ENCODE measurements at places on chromosomes 16 and 17. TPM values are rescaled to one million over a fixed set of nuclear protein-coding genes. Genes with fewer than 3 reads are reported as not detected.

Gene KRT33A
- not detected for total RNA-seq

Gene KRTAP9-9
- not detected for total RNA-seq

Gene HCFC1R1
- 18.9 TPM for total RNA-seq

Gene SYT17
- 10.6 TPM for total RNA-seq

Gene TNFSF12
- total RNA-seq, result not detected

Gene AURKB
- 108 TPM for total RNA-seq

Gene DRC3
- 0.89 TPM for total RNA-seq

Gene KLHL10
- total RNA-seq, result not detected

DNA sequence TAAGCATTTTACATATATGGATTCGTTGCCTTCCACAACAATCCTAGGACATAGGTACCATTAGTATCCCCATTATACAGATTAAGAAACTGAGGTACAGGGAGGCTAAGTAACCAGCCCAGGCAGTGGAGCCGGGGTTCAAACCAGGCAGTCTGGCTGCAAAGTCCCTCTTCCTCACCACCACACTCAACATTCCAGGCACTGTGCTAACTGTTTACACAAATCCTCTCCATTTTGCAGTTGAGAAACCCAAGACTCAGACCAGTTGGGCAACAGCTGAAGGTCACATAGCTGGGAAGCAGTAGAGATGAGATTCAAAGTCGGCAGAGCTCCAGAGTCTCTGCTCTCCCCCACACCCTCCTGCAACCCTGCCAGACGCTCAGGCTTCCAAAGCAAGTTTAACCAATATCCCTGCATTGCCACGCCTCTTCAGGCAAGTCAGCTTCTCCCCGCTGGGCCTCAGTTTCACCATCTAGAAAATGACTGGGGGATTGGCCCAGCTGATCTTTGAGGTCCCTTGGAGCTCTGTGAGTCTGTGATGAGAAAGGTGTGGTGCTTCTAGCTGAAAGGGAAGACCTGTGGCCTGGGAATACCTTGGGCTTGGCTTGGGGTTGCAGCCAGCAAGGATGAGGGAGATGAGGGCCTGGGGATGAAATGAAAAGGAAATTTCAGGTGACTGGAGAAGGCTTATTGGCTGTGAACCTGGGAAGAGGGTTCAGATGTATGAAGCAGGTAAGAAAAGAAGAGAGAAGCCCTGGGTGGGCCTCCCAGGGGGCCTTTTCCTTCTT lies 14.0 kb downstream of the CCR7 start:
- peak; percentile 56 for DNase-seq
- no peaks in the 10 kb centered on the region for H3K27me3 ChIP-seq
- H3K4me1 ChIP-seq, result peaks cover 68% of the 10 kb centered on the region
- H3K36me3 ChIP-seq, result no peaks in the 10 kb centered on the region

DNA sequence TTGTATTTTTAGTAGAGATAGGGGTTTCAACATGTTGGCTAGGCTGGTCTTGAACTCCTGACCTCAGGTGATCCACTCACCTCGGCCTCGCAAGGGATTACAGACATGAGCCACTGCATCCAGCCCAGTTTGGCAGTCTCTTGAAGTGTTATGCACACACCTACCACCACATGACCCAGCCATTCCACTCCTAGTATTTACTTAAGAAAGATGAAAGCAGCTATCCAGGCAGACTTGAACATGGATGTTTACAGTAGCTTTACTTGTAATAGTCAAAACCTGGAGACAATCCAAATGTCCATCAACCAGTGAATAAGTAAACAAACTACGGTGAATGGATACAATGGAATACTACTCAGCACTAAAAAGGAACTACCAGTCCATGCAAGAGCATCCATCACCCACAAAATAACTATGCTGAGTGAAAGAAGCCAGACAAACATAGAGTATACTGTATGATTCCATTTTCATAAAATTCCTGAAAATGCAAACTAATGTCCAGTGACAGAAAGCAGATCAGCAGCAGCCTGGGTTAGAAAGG lies 37.8 kb upstream of the RASD1 start:
- H3K4me3 ChIP-seq, result no peak overlapping the region
- no peaks in the 10 kb centered on the region for H3K27me3 ChIP-seq
- no peaks in the 10 kb centered on the region for H3K36me3 ChIP-seq
- peaks cover 25% of the 10 kb centered on the region for H3K4me1 ChIP-seq

- no peaks in the 10 kb centered on the region for H3K27me3 ChIP-seq
- H3K4me1 ChIP-seq, result no peaks in the 10 kb centered on the region
- no peak overlapping the region for H3K27ac ChIP-seq
- no peaks in the 10 kb centered on the region for H3K36me3 ChIP-seq
- DNase-seq, result no peak
- H3K4me3 ChIP-seq, result no peak overlapping the region
These were observed 10.3 kb upstream of the ITGAX start for GRCh38 chr16:31344712-31345111.

DNA sequence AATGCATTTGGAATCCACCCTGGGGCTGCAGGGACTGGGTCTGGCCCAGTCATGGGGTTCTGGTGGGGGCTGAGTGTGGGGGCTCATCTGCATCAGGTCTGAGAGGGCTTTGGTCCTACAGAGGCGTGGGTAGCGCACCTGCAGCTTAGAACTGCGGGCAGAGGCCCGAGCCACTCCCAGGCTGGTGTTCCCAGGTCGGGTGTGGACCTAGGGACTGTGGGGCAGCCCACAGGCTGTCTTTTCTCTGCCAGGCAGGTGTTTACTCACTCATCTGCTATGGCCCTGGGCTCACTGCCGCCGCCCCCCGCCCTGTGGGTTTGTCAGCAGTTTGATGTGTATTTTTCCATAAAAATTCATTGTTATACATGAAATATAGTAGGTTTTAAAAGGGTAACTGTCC lies 27.0 kb upstream of the DOC2B start:
- H3K36me3 ChIP-seq, result no peaks in the 10 kb centered on the region
- H3K27ac ChIP-seq, result no peak overlapping the region
- no peaks in the 10 kb centered on the region for H3K27me3 ChIP-seq

- H3K27ac ChIP-seq, result no peak overlapping the region
- H3K27me3 ChIP-seq, result no peaks in the 10 kb centered on the region
These were observed 5.3 kb upstream of the ZNF689 start for GRCh38 chr16:30615358-30616091.

- H3K4me3 ChIP-seq, result no peak overlapping the region
- no peak overlapping the region for H3K27ac ChIP-seq
- H3K4me1 ChIP-seq, result no peaks in the 10 kb centered on the region
- no peaks in the 10 kb centered on the region for H3K36me3 ChIP-seq
- H3K27me3 ChIP-seq, result peaks cover 15% of the 10 kb centered on the region
These were observed 601.5 kb upstream of the SOX9 start for GRCh38 chr17:71519285-71519684.

DNA sequence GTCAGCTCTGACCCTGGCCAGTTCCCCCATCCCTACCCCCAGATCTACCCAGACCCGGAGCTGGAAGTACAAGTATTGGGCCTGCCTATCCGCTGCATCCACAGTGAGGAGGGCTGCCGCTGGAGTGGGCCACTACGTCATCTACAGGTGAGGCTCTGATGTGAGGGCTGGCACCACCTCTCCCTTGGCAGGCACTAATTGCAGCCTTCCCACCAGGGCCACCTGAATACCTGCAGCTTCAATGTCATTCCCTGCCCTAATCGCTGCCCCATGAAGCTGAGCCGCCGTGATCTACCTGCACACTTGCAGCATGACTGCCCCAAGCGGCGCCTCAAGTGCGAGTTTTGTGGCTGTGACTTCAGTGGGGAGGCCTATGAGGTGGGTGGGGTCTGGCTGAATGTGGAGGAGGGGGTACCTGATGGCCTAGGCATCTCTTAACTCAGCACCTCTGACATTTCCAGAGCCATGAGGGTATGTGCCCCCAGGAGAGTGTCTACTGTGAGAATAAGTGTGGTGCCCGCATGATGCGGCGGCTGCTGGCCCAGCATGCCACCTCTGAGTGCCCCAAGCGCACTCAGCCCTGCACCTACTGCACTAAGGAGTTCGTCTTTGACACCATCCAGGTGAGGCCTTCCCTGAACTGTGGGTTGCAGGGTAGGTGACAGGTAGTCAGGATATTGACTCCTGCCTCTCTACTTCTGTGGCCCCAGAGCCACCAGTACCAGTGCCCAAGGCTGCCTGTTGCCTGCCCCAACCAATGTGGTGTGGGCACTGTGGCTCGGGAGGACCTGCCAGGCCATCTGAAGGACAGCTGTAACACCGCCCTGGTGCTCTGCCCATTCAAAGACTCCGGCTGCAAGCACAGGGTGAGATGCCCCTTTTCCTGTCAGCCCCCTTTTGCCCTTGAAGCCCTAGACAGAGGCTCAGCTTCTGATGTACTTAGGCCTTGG lies 4.3 kb downstream of the TRAF4 start:
- H3K27ac ChIP-seq, result no peak overlapping the region
- DNase-seq, result no peak
- peaks cover 63% of the 10 kb centered on the region for H3K36me3 ChIP-seq
- no peaks in the 10 kb centered on the region for H3K27me3 ChIP-seq
- H3K4me1 ChIP-seq, result peaks cover 18% of the 10 kb centered on the region

DNA sequence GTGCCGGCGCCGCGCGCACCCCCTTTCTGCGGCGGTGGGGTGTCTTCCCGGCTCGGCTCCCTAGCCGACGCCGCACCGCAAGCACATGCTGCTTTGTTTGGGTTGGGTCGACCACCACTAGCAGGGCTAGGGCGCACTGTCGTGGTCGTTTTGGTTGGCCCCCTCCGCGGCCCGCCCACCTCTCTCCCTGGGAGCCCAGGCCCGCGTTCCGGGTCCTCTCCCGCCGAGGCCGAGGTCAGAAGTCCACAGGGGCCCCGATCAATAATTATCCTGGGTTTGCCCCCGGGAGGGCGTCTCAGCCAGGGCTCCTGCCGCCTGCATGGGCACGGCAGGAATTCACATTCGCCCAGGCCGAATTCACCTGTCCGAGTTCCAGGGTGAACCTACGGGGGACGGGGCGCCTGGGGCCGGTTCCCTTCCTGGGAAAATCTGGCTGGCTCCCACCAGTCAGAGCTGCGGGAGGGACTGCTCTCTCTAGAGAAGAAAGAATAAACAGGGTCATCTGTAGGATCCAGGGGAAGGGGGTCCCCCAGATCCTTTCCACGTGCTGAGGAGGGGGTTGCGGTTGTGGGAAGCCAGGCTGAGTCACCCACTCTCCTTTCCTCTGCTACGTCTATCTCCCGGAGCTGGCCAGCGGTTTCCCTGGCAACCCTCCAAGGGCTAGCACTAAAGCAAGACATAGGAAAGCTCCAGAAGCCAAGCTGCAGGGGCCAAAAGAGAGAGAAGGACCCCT lies 584 bp upstream of the STAT5B start:
- peak overlapping the region; percentile 88 for H3K4me3 ChIP-seq
- peaks cover 10% of the 10 kb centered on the region for H3K27me3 ChIP-seq
- no peak overlapping the region for H3K27ac ChIP-seq
- H3K4me1 ChIP-seq, result peaks cover 15% of the 10 kb centered on the region
- peak; percentile 71 for DNase-seq

DNA sequence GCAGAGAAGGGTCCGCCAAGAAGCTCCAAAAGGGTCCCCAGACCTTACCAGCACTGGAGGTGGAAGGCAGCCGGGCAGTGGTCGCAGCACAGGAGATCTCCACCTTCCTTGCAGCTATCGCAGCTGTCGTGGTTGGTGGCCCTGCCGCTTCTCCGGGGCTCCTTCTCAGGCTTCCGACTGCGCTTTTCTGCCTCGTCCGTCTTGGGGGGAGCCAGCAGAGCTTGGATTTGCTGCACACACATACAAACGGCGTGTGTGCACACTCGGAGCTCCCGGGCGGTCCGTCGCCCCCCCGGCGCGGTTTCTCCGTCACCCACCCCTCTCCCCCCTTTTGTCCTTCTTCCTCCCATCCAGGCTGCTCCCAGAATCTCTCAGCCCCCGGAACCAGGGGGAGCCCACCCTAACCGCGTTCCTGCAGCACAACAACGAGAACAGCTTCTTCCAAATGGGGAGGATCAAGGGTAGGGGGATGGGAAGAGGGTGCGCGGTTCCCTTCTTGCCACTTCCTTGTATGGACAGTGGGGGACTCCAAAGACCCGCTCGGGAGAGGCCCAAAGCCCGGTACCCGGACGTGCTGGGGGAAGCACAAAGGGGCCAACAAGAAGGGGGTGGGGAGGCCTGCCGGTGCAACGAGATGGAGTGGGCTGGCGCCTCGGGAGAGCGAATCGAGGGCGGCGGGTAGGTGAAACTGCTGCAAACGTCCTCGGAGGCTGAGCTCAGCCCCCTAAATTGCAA lies 1.1 kb downstream of the PHF12 start:
- DNase-seq, result peak; percentile 69
- peaks cover 21% of the 10 kb centered on the region for H3K36me3 ChIP-seq
- peak overlapping the region; percentile 64 for H3K27ac ChIP-seq

- no peak for DNase-seq
- H3K4me3 ChIP-seq, result no peak overlapping the region
- peaks cover 16% of the 10 kb centered on the region for H3K4me1 ChIP-seq
- peaks cover 14% of the 10 kb centered on the region for H3K27me3 ChIP-seq
- no peak overlapping the region for H3K27ac ChIP-seq
These were observed 12.3 kb upstream of the PKMYT1 start for GRCh38 chr16:2992383-2993081.

DNA sequence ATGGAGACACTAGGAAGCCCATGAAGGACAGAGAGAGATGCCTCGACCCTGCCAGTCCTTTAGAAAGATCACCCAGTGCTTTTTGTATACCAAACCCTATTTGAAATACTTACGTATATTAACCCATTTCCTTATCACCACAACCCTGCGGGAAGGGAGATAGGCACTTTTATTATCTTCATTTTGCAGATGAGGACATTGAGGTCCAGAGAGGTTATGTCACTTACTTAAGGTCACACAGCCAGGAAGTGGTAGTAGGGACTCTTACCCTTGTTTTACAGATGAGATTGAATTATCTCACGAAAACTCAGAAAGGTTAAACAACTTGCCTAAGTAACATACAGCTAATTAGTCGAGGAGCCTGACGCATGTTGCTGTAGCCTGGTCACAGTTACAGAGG lies 38.2 kb downstream of the IL4R start:
- H3K27me3 ChIP-seq, result no peaks in the 10 kb centered on the region
- H3K4me1 ChIP-seq, result no peaks in the 10 kb centered on the region
- no peak overlapping the region for H3K27ac ChIP-seq
- DNase-seq, result no peak
- peaks cover 87% of the 10 kb centered on the region for H3K36me3 ChIP-seq

GRCh38 chr16:67999985-68000384 lies 701 bp upstream of the DPEP2 start:
- no peaks in the 10 kb centered on the region for H3K27me3 ChIP-seq
- no peak overlapping the region for H3K4me3 ChIP-seq
- no peaks in the 10 kb centered on the region for H3K4me1 ChIP-seq

GRCh38 chr17:8121681-8122421 lies 2.1 kb downstream of the HES7 start:
- H3K36me3 ChIP-seq, result no peaks in the 10 kb centered on the region
- peak; percentile 74 for DNase-seq
- H3K27ac ChIP-seq, result no peak overlapping the region
- H3K4me1 ChIP-seq, result no peaks in the 10 kb centered on the region
- H3K4me3 ChIP-seq, result peak overlapping the region; percentile 78
